ENCODE measurements at places on chromosomes 12 and 14.
A peak's percentile ranks its signal among the peaks of the same experiment; 100 is the strongest.

DNA sequence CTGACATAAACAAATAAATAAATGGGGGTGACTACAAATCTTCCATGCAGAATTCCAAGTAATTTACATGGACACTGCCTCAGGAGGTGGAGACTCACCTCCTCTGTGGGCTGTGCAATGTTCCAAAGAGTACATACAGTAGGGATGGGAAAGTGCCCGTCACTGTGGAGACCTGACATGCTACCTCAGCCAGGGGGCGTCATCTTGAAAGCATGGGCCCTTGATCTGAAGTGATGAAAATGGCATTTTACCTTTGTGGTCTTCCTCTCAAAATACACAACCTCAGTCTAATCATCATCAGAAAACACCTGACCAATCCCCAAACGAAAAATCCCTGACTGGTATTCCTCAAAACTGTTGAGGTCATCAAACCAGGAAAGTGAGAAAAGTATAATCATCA, 48.4 kb downstream of the ANAPC7 start:
- DNase-seq = peak; percentile 25

DNA sequence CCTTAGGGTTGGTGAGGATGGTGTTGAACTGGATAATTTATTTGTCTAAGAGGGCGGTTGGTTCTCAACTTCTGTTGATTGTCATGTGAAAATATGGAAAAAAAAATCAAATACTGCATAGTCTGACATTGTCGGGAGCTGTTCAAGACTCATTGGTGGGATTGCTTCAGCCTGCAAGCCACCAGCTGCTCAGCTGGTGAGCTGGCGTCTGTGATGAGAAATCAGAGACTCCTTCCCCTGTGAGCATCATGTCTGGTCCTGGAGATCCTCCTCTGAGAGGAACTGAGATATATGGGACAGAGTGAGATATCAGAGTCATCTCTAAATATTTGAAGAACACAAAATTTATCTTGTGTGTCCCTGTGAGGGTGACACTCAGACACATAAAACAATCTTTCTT, 49.9 kb downstream of the TRIM9 start:
- no peak for DNase-seq

- no peak for DNase-seq
Observed at GRCh38 chr14:61524936-61525292, 170.4 kb upstream of the HIF1A start.

DNA sequence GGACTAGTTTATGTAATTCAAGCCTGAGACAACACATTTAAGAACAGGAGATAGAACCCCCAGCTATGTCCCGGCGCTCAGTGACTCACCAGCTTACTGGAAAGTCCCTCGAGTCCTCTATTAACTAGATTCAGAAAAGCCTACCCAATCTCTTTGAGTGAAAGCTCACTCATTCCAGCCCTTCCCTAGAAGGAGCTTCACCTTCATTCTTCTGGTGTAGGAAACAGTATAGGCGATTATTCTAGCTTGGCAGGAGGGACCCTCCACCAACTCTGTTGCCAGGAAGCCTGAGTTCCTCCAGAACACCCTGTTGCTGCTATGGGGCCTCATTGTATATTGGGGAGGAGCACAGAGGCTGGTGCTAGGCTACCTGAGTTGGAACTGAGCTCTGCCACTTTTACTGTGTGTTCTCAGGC, 57.2 kb upstream of the AEBP2 start:
- peak; percentile 65 for DNase-seq

DNA sequence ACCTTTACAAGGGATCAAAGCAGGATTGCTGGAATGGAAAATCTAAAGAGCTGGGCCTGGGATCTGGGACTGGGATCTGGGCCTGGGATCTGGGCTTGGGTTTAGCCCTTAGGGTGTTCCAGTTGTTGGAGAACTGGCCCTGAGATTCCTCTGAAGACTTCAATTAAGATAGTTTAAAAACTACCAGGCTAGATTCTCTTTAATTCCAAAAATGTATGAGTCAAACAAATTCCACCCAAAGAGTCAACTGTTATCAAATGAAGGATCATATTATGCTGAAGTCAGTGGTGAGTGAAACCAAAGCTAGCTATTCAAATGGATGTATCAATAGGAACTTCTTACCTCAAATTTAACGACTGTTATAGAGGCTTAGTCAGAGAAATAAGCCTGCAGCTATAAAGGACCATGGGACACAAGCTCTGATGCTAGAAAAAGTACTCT, 40.5 kb downstream of the LIMA1 start:
- no peak for DNase-seq

DNA sequence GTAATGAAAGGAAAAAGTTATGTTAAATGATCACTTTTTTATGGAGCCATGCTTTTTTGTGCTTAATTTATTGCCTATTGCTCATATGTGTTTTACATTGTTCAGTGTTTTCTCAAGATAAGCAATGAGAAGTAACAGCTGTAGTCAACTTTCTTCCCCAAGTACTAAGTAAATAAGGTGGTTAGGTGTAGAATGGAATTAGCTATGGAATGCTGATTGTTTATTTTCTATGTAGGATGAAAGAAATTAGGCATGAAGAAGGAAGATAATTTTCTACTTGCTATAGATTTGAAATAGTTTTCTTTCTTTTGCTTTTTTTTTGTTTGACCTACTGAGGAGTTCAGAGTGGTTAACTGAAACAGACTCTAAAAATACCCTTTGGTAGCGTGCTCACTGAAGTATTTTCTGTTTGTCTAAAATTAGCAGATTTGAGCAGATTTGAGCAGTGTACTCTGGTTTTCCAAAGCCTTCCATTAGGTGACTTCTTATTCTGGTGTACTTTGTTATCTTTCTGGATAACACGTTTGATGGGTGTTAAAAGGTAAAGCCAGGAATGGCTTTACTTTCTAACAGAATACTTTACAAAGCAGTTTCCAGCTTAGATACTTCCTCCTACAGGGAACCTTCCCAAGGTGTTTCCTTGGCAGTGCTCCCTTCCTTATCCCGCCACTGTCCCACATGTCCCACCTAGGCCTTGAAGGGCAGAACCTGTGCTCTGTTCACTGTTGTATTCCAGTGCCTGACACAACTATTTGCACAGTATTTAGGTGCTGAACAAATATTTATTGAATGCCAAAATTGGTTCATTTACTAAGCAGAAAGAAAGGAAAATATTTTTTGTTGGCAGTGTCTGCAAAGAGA, 56.0 kb downstream of the RASSF3 start:
- DNase-seq = no peak

GRCh38 chr14:52090936-52091335, 22.1 kb upstream of the NID2 start:
- DNase-seq = no peak

- DNase-seq = no peak
Observed at GRCh38 chr12:92234533-92234932, 88.9 kb upstream of the BTG1 start.

DNA sequence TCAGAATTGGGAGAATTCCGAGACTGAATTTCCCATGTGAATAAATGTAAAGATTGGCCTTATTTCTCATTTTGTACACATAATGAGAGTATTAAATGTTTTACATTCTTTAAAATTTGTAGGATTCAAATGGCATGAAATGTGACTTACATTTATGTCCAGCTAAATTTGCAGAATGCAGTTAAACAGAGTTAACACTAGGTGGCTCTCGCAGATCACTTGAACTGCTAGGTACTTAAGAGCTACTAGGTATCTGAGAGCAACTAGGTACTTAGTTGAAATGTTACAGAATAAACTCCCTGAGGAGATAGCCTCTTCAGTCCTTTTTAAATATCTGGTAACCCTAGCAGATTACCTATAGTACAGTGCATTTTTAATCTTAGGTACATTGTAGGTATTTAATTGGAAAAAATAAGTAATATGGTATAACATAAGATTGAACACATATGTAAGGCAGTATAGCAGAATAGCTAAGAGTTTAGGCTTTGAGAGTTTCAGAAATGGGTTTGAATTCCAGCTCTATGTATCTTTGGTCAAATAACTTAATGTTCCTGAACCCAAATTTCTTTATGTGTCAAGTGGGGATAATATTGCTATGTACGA, 73.8 kb downstream of the KIAA0586 start:
- peak; percentile 16 for DNase-seq

DNA sequence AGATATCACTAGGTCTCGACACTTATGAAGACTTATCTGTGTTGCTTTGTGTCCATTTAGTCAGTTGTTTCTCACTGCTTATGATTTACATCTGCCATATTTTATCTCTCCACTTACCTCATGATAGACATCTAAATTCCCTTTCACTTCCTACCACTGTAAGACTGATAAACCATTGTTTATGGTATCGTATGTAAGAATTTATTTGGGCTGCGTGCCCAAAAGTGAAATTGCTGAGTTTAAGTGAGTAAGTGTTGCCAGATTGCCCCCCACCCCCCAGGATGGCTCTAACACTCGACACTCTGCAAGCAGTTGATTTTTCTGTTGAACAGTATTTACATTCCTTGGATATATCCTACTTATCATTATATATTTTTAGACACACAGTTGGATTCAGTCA, 69.9 kb upstream of the MON2 start:
- DNase-seq = no peak

GRCh38 chr12:103475073-103475472, 20.7 kb downstream of the C12orf42 start:
- no peak for DNase-seq

DNA sequence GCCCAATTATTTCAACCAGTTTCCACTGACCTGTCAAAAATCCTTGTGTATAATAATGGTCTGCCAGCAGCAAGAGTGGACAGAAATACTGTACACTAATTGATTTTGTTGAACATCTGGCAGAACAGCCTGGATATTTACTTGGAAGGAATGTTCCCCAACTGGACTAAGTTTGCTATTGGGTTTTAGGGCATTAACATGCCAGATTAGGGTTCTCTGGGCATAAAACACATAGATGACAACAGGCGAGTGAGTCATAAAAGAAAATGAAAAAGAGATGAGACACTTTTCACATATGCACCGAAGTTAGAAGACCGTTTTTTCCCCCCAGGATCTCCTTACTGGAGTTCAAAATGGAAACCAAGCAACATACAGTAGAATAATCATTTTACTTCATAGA, 236.3 kb upstream of the NAV3 start:
- DNase-seq = no peak

DNA sequence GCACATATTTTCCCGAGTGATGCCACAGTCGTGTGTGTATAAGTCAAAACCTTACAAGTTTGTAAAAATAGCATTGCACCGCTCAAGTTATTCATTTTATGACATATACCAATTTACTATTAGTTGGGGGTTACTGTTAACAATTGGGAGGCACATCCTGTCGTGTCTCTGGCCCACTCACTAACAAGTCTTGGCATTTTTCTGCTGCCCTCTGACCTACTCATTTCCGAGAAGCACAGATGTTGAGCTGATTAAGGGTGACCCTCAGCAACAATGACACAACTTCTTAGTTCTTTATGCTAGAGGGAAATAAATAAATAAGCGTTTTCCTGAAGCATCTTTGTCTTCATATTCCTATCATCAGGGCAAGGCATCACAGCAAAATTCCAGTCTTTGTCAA, 6.8 kb upstream of the ATG14 start:
- no peak for DNase-seq

DNA sequence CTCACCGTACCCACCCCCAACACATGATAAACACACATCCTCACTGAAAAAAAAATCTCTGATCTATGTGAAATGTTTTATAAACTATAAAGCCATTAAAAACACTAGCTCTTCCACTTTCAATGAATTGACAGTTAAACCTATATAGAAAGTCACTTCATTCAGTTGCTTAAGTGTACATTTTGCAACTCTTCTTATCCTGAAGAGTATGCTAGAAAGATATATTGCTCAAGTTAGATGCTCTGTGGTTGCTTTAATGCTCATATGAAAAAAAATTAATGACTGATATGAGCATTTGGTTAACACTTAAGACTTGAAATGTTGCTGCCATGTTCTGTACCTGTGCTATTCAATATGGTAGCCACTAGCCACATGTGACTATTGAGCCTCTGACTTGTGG, 21.0 kb upstream of the MIA2 start:
- DNase-seq = no peak

- no peak for DNase-seq
Observed at GRCh38 chr14:41642367-41642766, 35.7 kb downstream of the LRFN5 start.

DNA sequence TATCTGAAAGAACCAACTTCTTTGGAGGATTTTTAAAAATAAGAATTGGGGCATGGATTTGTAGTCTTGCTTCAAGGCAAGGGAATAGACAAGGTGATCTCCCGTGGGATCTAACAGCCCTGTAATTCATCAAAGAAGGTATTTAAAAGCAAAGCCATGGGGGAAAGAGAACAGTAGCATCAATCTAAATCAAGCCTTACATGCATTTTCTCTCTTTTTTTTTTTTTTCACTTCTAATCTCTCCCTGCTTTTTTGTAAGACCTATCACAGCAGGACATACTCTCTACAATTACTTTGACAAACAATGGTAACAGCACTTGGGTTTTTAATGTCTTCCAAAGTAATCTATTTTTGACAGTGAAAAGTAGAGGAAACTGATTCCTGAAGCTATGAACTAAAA, 367.9 kb downstream of the PAWR start:
- DNase-seq = no peak

- DNase-seq = no peak
Observed at GRCh38 chr12:4786795-4787194, 66.6 kb downstream of the GALNT8 start.

DNA sequence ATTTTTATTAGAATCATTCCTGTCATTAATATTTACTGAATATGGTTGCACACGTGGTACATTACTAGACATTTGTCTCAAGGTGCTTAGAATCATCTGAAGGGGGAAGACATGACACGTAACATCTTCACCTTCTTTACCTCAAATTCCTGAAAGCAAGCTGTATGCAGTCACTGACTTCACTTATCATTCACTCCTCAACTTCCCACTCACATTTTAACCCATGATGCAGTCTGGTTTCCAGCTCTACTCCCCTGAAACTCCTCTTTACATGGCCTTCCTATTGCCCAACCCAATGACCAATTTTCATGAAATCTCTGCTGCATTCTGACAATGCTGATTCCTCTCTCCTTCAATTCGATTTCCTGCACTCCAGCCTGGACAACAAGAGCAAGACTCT, 5.8 kb upstream of the PSMC6 start:
- no peak for DNase-seq

DNA sequence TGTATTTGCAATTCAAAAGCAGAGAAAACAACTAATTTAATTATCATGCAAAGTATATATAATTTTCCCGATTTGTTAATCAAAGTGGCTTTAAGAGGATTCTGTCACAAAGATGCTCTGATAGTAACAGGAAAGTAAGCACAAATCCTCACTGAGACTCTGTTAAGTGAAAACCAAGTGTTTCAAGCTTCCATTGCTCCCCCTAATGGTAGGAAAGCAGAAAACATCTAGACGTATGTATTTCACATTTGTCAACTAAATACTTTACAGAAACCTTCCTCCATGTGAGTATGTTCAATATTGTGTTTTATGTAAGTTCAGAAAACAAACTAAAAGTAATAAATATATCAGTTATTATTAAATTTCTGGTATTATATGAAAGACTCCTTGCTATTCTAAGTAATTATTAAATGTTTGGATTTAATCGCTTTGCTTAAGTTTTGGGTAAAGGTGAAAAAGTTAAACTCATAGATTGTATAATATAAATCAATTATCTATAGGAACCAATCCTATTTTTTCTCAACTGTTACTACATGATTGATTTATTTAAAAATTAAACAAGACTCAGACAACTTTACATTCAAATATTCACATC, 1.5 kb upstream of the NTS start:
- peak; percentile 16 for DNase-seq

GRCh38 chr14:30600922-30601918, 20.9 kb upstream of the SCFD1 start:
- no peak for DNase-seq
